Activated CD8-positive, alpha-beta T cell treated with anti-CD3 and anti-CD28 coated beads, Interleukin-2, amount 10 ng/mL, durations not matched to agents 7 days and 5 days (primary cell): ENCODE measurements at places on chromosomes 2 and 18. TPM values are rescaled to one million over a fixed set of nuclear protein-coding genes. Genes with fewer than 3 reads are reported as not detected.

Gene NPHP1
- total RNA-seq: 0.42 TPM

Gene NOTO
- not detected for total RNA-seq

Gene VAMP5
- total RNA-seq: 72.0 TPM

Gene TPRKB
- total RNA-seq: 50.0 TPM

Gene KCNK3
- total RNA-seq: not detected

Gene C18orf54
- total RNA-seq: 10.9 TPM

Gene FOSL2
- total RNA-seq: 40.9 TPM

Gene PSMA8
- 1.2 TPM for total RNA-seq

Gene ZC3H6
- 8.4 TPM for total RNA-seq

Gene MYO5B
- not detected for total RNA-seq

Gene GALNT14
- not detected for total RNA-seq

Gene INHA
- total RNA-seq: not detected

Gene REG3A
- total RNA-seq: not detected

Gene REG3G
- total RNA-seq: not detected

Gene LHCGR
- not detected for total RNA-seq

Gene LYPD6
- not detected for total RNA-seq

Gene ARHGAP15
- total RNA-seq: 154 TPM

Gene SMAD2
- total RNA-seq: 136 TPM

Gene DSC3
- not detected for total RNA-seq

Gene ATOH8
- 0.11 TPM for total RNA-seq

Gene MALL
- total RNA-seq: not detected

Gene SERPINB2
- not detected for total RNA-seq

Gene XDH
- not detected for total RNA-seq

Gene IL36A
- total RNA-seq: 0.29 TPM

Gene SALL3
- total RNA-seq: not detected

Gene CYP1B1
- 2.3 TPM for total RNA-seq

Gene NR4A2
- 2.0 TPM for total RNA-seq

Gene NAT8
- total RNA-seq: not detected

Gene CPLX4
- total RNA-seq: not detected
